ENCODE measurements at places on chromosomes 4 and X.

GRCh38 chr4:85142451-85142850 is 176.0 kb upstream of the WDFY3 start:
- no peak for DNase-seq

DNA sequence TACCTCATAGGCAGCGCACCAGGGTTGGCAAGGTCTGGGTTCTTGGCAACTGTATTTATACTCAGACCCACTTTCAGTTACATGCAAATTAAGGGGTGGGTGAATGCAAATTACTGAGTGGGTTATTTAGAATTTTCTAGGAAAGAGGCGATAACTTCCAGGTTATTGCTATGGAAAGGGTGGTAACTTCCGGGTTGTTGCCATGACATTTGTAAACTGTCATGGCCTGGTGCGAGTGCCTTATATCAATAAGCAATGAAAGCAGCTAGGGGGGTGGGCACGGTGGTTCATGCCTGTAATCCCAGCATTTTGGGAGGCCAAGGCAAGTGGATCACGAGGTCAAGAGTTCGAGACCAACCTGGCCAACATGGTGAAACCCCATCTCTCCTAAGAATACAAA is 57.5 kb upstream of the SLC7A3 start:
- DNase-seq, result no peak

GRCh38 chr4:163736876-163737275 is 242.4 kb downstream of the TMA16 start:
- DNase-seq, result no peak

- no peak for DNase-seq
Observed at GRCh38 chr4:146370841-146371240, 150.9 kb downstream of the SLC10A7 start.

GRCh38 chr4:3701736-3702560 is 64.2 kb upstream of the ADRA2C start:
- no peak for DNase-seq

DNA sequence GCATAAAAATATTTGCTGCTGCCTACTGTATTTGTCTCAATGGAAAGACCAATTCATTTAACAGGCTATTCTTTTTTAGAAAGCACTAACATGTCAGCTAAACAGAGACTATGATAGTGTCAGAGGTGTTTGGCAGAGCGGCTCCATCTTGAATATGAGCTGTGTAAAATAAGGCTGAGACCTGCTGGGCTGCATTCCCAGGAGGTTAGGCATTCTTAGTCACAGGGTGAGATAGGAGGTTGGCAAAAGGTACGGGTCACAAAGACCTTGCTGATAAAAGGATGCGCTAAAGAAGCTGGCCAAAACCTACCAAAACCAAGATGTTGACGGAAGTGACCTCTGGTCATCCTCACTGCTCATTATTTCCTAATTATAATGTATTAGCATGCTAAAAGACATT is 41.8 kb downstream of the NPY5R start:
- DNase-seq, result no peak

DNA sequence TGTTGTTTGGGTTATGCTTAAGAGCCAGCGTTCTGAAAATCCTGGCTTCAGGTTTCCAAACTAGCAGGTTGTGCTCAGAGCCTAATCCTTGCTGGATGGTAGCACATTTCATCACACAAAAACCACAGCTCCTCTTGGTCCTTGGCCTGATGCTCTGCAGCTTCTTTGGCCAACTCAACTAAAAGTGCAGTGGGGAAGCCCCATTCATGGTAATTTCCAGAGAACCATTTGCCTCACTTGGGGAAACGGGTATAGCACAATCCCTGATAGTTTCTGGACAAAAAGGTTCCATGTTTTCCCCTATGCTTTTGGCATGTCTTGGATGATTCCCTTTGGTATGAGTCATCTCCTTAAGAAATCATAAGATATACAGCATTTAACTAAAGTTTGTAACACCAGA is 78.7 kb downstream of the SYNPO2 start:
- DNase-seq, result peak; percentile 33

GRCh38 chr4:187128976-187129375 is 405.3 kb upstream of the FAT1 start:
- DNase-seq, result no peak

DNA sequence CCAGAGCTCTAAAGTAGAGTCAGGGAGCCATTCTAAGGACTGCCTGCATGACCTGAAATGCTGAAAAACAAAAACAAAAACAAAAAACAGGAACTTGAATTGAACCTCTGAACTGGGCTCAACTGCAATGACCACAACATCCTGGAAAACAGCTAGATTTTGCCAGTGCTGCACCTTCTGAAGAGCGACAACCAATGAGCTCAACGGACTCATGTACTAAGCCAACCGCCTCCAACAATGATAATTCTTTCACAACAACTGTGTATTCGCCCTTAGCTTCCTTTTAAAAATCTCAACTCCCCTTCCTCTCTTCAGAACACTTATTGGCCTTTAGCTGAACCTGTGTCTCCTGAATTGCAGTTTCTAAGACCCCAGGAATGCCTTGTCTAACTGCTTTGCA is 69.8 kb downstream of the HAUS3 start:
- no peak for DNase-seq

- no peak for DNase-seq
Observed at GRCh38 chrX:104253567-104254441, 929 bp downstream of the ESX1 start.

- no peak for DNase-seq
Observed at GRCh38 chr4:140448830-140449229, 21.4 kb upstream of the CLGN start.

DNA sequence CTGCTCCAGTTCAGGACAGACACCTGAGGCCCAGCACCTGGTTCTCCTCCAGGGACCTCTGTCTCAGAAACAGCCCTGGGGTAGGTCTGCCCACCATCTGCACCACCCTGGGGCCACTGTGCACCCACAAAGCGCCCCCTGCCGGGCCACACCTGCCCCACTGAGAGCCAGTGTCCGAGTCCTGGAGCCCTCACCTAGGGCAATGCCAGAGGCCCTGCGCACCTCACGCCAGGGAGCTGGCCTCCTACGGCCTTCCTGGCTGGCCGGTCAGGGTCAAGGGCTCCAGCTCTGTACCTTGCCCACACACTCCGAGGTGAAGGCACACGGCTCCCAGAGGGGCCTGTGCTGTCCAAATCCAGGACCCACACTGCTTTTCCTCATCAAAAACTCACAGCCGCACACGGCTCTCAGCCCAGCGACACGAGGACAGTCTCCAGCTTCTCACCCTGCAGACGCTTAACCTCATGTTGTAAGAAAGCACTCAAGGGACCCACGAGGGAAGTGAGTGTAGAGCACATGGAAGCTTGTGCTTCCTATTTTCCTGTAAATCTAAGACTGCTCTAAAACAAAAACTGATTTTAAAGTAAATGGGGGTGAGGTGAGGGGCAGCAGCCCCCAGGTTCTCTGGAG is 5.4 kb downstream of the CTBP1 start:
- no peak for DNase-seq

- DNase-seq, result no peak
Observed at GRCh38 chr4:25578432-25578831, 77.2 kb upstream of the SLC34A2 start.

DNA sequence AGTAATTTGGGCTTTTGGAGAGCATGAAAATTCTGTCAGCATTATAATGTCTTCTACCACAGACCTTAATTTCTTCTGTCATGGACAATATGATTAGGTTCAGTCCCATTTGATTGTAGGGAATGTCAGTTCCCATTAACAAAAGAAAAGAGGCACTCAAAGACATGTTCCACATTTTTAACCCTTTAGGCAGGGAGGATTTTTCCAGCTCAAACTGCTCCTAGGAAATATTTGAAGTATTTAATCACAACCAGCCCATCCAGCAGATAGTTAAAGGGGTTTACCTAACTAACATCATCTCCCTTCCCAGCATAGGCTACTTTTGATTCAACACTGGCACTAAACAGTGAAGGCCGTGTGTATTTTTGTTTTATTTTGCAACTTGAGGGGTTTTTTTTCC is 256.0 kb downstream of the DHX15 start:
- no peak for DNase-seq

- DNase-seq, result no peak
Observed at GRCh38 chr4:100288161-100288560, 97.9 kb upstream of the DDIT4L start.

DNA sequence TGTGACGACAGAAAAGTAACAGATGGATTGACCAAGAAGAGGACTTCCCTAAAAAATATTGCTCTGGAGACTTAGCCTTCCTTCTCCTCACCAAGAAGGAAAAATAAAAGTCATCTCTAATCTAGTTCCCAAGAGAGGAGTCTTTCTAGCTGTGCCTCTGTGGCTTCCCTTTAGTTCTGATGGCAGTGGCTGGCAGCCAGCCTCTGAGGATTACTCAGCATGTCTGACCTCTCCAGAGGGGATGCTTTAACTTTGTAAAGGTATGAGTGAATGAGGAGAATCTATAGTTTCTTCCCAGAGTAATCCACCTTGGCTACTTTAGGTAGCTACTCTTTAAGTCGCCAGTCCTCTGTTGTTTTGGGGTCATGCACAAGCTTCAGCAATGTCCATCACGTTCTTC is 163.9 kb upstream of the KIT start:
- no peak for DNase-seq

DNA sequence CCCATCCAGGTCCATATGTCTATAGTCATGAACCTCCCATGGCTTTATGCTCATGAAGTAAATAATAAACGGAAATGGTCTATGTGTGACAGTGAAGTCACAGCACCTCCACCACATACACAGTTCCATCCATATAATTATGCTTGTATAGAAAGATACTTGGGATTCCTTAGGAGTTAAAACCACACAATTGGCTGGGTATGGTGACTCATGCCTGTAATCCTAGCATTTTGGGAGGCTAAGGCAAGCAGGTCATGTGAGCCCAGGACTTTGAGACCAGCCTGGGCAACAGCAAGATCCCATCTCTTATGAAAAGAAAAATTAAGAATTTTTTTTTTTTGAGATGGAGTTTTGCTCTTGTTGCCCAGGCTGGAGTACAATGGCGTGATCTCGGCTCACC is 55.6 kb upstream of the RBM47 start:
- DNase-seq, result peak; percentile 40

GRCh38 chr4:51958199-51958968 is 61.8 kb downstream of the LRRC66 start:
- DNase-seq, result no peak

DNA sequence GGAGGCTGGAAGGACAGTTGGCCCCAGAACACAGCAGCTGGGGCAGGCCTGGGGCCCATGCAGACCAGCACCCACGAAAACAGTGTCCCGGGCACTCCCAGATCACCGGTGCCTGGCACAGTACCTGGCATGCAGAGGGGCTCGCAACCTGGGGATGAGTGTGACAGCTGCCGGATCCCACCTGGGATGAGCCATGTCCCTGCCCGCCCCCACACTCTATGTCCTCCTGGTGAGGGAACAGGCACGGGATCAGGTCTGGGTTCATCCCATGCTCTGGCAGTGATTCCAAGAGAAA is 22.8 kb upstream of the PPP2R2C start:
- DNase-seq, result no peak

DNA sequence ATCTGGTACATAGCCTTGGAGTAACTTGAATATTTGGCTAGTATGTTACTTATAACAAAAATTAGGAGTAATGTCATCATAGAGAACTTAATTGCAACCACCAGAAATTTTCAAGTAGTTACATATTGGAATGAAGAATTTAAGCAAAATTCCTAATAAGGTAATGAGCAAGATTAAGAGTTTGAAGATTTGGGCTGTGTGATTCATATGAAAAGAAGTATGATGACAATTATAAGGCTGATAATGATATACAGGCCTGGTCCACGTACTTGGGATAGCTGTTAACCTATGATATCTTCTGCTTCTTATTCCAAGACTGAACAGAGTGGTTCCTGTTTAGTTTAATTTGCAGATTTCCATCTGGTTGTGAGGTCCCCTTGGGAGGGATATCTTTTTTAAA is 463.9 kb downstream of the RAPGEF2 start:
- DNase-seq, result peak; percentile 23

DNA sequence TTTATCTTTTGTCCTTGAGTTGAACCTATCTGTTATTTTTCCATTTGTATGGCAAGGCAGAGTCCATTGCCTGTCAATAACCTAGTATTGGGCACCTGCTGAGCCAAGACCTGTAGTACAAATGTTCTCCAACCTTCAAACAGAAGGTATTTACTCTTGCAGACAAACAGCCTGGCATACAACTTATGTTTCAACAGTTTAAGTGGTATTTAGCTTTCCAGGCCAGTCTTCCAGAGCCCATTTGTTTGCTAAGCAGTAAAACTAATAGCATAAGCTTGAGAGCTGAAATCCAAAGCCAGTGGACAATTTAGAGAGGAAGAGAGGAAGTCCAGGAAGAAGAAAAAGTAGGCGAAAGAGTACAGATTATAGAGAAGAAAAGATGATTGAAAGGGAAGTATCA is 979.3 kb downstream of the GLUD2 start:
- no peak for DNase-seq

- DNase-seq, result no peak
Observed at GRCh38 chr4:36870121-36870520, 374.4 kb upstream of the NWD2 start.

DNA sequence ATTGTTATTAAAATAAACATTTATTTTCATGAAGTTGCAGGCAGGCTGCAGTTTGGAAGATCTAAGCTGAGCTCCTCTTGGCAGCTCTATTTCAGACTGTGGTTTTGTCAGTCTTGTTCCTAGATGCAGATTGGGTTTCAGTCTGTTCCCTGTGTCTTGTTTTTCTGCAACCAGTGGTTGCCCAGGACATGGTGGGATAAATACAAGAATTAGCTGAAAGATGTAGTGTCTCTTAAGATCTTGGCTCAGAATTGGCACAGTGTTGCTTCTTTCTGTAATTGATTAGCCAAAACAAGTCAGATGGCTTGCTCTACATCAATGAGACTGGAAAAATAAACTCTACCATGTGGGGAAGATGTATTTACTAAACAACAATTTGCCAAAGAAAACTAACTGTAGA is 283.0 kb upstream of the BOD1L1 start:
- DNase-seq, result no peak

DNA sequence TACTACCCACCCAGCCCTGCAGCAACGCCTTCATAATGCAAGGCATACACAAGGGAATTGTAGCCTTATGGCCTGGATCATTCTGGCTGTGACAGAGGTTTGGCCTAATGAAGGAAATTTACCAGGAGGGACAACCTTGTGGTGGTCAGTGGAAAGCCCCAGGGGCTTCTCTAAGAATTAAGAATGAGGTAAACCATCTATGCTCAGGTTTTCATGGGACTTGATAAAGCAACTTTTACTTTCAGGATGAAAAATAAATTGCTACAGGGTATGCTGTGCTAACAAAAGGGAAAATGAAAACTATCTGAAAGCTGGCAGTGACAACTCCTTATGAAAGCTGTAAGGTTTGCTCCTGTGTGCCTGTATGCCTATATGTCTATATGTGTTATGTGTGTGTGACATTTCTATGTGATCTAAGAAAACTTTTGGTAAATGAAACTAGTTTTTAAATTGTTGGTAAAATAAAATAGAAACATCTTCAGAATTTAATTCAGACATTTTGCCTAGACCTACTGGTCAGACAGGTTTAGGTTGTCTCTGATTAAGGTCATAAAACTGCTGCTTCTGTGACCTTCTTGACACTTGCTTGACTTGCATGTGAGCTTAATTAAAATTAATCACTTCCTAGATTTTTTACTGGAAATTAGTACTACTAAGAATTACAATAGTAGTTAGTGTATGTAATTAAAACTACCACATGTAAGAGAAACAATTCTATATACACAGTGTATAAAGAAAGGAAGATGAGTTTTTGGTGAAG is 19.9 kb upstream of the TXK start:
- no peak for DNase-seq

Data from fibroblast of skin of left biceps (primary cell).